Stimulated activated naive CD4-positive, alpha-beta T cell treated with Interleukin-2 at 50 U/mL for 16 hours (primary cell): ENCODE measurements at places on chromosomes 12 and 14.

- no peak for DNase-seq
These were observed 230.1 kb downstream of the FOXN3 start for GRCh38 chr14:89186856-89187376.

DNA sequence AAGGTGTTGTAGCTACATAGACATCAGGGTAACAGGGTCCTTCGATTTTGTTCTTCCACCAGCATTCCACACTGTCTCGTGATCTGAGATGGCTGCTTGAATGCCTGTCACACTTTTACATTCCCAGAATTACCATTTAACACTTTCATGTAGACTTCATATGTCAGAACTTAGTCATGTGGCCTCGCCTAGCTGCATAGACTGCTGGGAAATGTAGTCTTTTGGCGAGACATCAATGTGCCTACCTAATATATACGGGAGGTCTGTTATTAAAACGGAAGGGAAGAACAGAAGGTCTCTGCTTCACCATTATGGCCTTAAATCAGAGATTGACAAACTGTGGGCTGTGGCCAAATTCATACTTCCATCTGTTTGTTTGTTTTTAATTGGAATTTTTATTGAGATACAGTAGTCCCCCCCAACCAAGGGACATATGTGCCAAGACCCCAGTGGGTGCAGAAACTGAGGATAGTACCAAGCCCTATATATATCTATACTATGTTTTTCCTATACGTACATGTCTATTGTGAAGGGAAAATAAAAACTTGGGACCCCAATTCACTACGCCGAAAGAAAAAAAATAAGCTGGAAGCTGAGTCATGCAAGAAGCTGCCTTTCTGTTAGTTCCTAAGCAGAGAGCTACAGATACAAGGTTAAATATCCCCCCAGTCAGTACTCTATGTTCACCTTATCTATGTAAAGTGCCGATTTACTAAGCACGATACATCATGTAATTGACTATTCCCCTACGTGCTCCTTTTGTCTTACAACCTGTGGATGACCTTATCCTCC, 11.3 kb upstream of the HRK start:
- no peak for DNase-seq

- DNase-seq: no peak
These were observed 21.7 kb downstream of the ERH start for GRCh38 chr14:69376439-69376838.

- no peak for DNase-seq
These were observed 115.3 kb downstream of the ALG10B start for GRCh38 chr12:38431921-38432320.

DNA sequence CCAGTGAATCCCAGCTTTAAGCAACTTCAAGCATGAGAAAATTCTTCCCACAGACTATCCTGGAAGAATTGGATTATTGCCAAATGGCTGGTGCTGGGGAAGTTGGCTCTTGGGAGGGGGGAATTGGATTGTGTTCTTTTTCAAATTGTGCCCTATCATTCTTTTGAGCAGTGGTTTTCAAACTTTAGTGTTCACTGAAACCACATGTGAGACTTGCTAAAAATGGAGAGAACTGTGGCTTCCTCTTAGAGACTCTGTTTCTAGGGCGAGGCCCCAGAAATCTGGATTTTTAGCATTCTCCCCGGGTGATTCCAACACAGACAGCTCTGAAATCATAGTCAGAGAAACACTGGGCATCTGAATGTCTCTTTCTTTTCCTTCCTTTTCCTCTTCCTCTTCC, 14.3 kb upstream of the OTUB2 start:
- no peak for DNase-seq

DNA sequence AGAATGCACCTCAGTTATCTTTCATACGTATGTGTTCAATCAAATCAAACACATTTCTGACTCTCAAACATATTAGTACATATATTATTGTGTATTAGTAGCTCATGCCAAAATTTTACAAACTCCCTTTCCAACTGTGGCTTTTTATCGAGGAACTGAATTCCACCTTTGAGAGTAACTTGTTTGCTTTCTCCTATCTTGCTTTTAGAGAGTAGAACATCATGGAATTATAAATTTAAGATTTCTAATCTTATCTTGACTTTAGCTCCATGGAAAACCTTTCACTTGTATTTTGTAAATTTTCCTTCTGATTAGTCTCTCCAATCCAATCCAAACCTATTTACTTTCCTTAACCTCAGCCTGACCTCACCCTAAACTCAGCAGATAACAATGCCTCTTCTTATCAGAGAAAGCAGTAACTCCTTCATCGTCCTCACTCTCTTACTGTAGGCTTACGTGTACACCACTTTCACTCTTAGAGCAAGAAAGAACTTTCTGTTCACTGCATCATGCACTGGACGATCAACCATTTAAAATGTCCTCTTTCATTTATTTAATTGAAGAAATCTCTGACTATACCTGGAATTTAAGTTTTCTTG, 164.5 kb downstream of the TMTC3 start:
- DNase-seq: no peak

DNA sequence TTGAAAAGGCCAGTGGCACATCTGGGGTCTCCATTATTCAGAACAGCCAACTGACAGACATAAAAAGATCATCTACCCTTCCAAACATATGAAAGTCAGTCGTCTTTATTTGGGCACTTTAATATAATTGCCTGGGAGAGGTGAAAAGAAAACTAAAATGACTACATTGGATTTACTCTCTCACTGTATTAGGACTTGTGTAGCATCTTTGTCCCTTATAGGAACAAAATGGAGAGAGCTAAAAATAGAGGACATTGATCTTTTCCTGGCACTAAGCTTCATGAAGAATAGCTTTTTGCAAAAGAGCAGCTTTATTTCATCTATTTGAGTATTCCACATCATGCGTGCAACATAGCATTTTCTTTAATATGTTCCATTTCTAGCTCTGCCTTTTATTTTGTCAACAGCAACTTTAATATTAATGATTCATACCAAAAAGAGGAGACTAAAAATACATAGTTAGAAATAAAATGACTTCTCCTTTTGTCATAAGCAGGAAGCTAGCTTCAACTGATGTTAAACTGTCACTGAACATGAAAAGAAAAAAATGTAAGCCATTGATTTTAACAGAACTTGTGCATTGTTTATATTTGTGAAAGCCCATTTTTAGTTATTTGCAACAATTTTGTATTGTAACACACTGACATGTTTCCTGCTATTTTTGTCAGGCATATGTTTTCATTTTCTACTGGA, 254.6 kb downstream of the SEC23A start:
- DNase-seq: no peak

- no peak for DNase-seq
These were observed 9.7 kb downstream of the GLTP start for GRCh38 chr12:109870648-109871047.

DNA sequence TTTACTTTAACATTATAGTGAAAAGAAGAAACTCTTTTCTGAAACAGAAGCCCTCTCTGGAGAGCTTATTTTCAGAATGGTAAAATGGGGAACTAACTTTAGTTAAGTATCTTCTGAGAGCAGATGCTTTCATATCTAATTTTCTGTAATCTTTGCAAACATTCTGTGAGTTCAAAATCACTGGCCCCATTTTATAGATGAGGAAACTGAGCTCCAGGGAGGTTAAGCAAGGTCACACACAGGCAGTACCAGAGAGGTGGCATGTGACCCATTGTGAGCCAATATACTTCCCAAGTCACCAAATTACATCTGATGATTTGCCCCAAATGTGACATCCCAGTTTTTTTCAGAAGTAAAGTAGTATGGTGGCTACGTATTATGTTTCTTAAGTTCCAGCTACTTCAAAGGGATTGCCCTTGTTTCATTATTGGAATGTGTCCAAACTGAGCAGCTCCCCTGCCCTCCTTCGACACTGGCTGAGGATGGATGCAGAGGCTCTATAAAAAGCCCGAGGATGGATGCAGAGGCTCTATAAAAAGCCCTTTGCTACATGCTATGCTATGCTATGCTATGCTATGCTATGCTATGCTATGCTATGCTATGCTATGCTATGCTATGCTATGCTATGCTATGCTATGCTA, 36.2 kb upstream of the NUDT4 start:
- no peak for DNase-seq

DNA sequence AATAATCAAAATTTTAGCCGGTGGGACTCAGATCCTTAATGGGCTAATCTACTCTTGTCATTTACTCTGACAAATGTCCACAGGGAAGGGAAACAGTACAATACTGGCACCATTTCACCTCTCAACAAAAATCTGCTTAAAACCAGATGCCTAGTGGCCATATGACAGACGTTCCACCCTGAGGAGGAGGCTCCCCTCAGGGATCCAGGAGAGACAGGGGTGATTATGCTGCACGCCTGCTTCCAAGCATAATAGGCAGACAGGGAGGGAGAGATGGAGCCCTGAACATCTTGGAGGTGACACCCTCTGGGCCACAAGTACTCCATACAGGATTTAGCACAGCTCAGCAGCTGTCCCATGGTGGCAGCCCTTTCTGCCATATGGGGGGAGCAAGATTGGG, 24.8 kb upstream of the AKAP6 start:
- no peak for DNase-seq

DNA sequence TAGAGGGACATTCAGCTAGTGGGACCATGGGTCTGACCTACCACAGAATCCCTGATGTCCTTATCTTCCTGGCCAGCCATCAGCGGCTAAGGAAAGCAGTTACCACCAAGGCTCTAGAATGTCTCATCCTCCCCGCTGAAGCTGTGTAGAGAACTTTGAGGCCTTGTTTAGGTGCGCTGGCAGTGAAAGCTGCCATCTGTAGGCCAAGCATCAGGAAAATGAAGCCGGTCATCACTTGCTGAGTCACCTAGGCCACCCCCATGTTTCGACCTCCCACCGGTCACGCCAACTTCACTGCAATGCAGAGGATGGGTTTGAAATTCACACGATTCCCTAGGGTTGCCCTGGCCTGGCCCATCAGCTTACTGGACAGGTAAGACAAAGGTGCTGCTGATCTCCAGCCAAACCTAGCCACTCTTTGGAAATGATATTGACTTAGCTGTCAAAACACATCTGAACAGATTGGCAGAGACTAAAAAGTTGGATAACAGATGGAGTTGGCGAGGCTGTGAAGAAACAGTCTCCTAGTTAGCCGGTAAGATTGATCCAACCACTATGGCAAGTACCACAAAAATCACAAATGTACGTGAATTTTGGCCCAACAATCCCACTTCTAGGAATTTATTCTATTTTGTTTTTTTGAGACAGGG, 52.0 kb downstream of the NOS1 start:
- DNase-seq: no peak

- no peak for DNase-seq
These were observed 322.1 kb downstream of the RGS6 start for GRCh38 chr14:72254202-72254936.
